Activated CD8-positive, alpha-beta memory T cell treated with anti-CD3 and anti-CD28 coated beads, Interleukin-2, amount 50 U/mL, for 4 hours (primary cell): ENCODE measurements at places on chromosomes 11 and 22.

- DNase-seq, result no peak
Measured at GRCh38 chr11:131274233-131274632, 96.2 kb upstream of the NTM start.

- no peak for DNase-seq
Measured at GRCh38 chr11:9396310-9396709, 11.9 kb downstream of the IPO7 start.

GRCh38 chr11:911031-911889 lies 650 bp upstream of the CHID1 start:
- DNase-seq, result peak; percentile 41

- DNase-seq, result no peak
Measured at GRCh38 chr11:20026629-20027555, 133.4 kb downstream of the DBX1 start.

DNA sequence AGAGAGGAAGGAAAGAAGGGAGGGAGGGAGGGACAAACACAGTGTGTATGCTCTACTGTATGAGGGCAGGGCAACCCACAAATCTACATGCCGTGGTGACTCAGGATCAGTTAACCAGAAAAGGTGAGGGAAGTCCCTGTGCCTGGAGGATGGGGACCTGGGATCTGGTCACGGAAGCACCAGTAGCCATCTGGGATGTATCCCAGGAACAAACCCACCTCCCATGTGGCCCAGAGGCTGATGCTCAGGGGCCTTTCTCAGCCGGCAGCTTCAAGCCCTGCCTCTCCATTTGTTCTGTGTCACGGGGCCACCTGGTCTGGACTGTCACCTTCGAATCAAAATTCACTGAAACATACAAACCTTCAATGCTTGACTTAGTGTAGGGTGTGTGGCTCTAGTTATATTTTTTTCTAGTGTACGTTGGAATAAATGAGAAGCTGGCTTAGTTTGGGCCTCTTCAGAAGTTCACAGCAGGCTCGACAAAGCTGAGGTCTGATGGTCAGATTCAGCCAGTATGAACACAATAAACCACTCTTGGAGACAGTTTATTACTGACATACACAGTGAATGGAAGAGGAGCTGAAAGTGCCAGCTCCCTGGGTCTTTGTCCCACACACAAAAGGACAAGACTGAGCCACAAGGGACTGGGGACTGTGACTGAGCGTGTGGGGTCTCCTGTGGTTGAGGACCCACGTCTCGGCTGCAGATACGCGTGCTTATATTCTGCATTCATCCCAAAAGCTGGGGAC lies 23.5 kb upstream of the RTL6 start:
- no peak for DNase-seq

- no peak for DNase-seq
Measured at GRCh38 chr11:123588864-123589262, 65.6 kb downstream of the SCN3B start.

GRCh38 chr11:15073361-15074205 lies at the start of gene CALCB:
CALCB (plus strand) TSS chr11:15073593; CDS start chr11:15074719, 1,126 bp downstream.
- peak; percentile 33 for DNase-seq

DNA sequence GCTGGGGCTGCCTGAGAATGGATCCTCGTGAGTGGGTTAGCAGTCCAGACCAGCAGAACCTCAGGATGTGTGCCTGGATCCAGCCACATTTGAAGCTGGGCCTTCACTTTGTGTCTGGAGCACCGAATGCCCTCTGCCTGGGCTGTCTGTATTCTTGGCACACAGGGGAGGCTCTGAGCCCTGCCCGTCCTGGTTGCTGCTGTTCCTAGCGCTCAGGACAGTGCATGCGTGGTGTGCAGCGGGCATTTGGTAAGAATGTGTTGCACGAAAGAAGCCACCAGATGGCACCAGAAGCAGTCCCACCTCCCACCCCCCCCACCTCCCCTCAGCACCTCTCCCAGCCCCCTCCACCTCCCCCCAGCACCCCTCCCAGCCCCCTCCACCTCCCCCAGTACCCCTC lies 4.1 kb upstream of the MAPK11 start:
- DNase-seq, result peak; percentile 43

GRCh38 chr11:1152316-1153104 lies 5.2 kb upstream of the MUC5AC start:
- no peak for DNase-seq

- no peak for DNase-seq
Measured at GRCh38 chr11:116563028-116563711, 209.6 kb downstream of the BUD13 start.

GRCh38 chr22:24236656-24237055 lies 8.2 kb downstream of the GGT5 start:
- DNase-seq, result no peak

- no peak for DNase-seq
Measured at GRCh38 chr11:16911186-16911585, 103.0 kb downstream of the PLEKHA7 start.
